ENCODE measurements at places on chromosomes 4 and X. TPM values are rescaled to one million over a fixed set of nuclear protein-coding genes. Genes with fewer than 3 reads are reported as not detected.

The ADRA2C gene
- not detected for total RNA-seq

The EDNRA gene
- total RNA-seq = 0.19 TPM

The FAT4 gene
- 69.6 TPM for total RNA-seq

GRCh38 chrX:21487832-21488231 is 113.6 kb downstream of the CNKSR2 start:
- peak; percentile 64 for DNase-seq

GRCh38 chrX:118570209-118570608 is 74.6 kb downstream of the DOCK11 start:
- DNase-seq = no peak

DNA sequence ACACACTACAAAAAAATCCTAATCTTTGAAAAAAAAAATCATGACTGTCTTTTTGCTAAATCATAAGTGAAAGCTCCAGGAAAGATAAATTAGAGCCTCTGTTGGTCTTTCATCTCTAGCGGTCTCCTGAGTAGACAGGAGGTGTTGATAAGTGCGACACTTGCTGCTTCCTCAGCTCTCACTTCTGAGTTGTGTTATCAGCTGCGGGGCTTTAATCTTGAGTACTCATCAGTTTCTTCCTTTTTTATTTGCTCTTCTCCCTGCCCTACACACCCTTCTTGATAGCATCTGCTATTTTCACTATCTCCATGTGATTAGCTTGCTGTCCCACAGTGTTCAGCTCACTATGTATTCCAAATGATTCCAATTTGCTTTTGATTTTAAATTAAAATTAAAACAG is 1449.2 kb downstream of the C4orf33 start:
- DNase-seq = no peak

DNA sequence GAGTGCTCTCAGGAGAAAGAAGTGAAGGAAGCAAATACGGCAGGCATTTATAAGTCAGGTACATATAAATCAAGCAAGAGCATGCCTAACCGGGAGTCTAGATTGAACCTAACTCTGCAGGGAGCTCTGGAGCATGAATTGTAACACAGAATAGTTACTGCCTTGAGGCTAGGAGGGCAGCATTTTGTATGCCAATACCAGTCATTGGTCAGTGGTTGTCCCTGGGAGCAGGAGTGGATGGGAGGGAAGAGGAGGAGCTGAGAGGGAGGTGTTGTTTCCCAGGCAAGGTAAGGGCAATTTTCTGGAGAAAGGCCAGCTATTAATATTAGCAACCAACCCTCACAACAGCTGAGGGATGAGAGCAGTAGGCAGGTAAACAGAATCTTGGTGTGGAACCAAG is 224.7 kb upstream of the DCAF8L1 start:
- DNase-seq = no peak

DNA sequence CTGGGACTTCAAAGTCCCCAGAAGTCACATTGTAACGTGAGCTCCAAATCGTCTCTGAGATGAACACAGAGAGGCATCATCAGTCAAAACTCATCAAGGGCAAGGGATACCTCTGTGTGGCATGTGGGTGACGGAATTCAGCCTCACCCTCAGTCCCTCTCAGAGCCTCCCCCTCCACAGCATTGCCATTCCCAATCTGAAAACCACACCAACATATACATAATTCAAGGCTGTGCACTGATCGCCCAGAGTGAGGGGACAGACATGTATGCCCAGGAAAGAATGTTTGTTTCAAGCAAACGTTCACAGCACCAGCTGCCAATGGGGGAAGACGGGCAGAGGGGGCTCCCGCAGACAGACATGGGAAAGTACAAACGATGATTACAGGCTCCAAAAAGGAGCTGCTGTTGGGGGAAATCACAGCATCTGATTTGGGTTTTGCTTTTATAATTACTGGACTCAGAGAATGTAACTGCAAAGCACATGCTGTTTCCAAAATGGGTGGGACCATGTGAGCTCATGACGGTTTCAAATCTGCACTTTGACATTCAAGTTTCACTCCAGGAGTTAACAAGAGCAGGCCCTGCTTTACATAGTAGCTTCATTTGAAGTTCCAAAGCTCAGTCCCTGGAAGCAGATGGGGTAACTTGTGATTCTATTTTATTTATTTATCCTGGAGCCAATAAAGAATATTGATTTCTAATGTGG is 88.3 kb downstream of the CLCN4 start:
- no peak for DNase-seq

GRCh38 chr4:40924096-40924792 is 174.5 kb downstream of the NSUN7 start:
- DNase-seq = peak; percentile 79

- DNase-seq = peak; percentile 84
Observed at GRCh38 chrX:153474718-153475117, 4.3 kb upstream of the HAUS7 start.
